ENCODE measurements at places on chromosomes 11 and 22.

DNA sequence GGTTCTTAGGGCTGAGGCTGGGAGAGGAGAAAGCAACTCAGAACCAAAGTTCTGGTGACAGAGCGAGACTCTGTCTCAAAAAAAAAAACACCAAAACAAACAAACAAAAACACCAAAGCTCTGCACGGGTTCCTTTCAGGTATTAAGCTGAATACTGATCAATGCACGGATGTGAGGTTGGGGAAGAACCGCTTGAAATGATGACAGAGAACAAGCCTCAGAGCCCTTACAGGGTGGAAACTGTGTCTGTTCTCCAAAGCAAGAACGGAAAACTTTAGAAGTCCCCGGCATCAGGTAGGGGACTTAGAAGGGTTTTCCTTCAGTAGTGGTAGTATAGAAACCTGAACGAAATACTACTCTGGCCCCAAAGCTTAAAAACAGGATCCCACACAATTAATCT lies 260.0 kb downstream of the TBC1D22A start:
- no peak for DNase-seq

- no peak for DNase-seq
Observed at GRCh38 chr11:26806219-26806618, 84.4 kb upstream of the SLC5A12 start.

- DNase-seq: no peak
Observed at GRCh38 chr11:126782810-126783209, 217.8 kb downstream of the KIRREL3 start.

GRCh38 chr11:110433393-110434333 lies 3.9 kb downstream of the FDX1 start:
- no peak for DNase-seq

GRCh38 chr11:57888386-57888785 lies 126.8 kb downstream of the CTNND1 start:
- DNase-seq: no peak

DNA sequence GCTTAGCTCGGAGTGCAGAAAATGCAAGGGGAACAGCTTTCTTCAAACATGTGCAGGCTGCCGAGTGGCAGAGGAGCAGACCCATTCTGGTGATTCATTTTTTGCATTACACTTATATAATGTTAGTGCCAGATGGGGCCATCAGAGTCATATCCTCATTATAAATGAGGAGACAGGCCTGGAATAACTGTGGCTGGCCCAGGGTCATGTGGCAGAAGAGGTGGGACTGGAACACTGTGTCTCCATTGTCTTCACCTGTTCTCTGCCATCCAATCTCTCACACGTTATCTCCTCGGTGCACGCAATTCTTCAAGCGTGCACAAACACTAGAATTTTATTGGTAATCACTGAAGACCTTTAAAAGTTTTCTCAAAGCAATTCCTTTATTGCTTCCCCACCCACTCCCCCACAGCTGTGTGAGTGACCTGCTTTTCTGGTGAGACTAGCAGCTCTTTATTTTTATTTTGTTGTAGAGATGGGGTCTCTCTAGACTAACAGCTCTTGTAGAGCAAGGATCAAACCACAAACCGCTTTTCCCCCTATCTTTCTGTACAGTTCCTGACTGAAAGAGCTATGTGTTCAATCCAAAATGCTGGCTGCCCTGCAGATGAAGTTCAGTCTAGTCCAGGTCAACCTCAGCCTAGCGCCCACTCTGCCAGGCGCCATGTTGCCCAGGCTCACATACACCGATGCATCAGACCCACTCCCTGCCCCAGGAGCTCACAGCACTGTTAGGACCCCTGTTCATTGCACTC lies 75.3 kb downstream of the ST3GAL4 start:
- no peak for DNase-seq

- DNase-seq: no peak
Observed at GRCh38 chr11:38402063-38402462, 1804.0 kb upstream of the RAG2 start.

DNA sequence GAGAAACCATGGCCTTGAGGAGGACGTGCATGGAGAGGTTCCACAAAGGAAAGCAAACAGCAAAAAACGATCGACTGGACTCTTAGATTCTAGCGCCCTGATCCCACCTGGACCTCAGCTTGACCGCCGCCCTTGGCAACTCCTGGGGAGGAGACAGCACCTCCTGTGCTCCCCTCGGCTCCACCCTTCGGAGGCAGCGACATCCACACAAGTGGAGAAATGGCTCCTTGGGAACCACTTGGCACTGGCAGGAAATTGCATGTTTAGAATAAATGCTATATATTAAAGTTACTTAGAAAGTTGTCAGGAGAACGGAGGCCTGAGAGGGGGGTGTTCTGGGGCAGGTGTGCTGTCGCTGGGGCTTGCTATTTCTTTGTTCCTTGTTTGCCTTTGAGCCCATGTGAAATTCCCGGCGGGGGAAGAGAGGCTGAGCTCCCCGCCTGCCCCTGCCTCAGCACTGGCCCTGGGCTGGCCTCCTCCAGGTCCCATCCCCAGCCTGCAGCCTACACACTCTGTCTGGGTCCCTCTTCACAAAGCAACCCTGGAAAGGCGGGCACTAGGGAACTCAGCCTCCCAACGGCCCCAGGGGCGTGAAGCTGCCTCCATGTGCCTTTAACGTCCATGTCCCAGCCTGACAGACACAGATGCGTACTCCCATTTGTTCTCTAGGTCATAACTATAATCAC lies 395.3 kb downstream of the BRD1 start:
- DNase-seq: peak; percentile 68

DNA sequence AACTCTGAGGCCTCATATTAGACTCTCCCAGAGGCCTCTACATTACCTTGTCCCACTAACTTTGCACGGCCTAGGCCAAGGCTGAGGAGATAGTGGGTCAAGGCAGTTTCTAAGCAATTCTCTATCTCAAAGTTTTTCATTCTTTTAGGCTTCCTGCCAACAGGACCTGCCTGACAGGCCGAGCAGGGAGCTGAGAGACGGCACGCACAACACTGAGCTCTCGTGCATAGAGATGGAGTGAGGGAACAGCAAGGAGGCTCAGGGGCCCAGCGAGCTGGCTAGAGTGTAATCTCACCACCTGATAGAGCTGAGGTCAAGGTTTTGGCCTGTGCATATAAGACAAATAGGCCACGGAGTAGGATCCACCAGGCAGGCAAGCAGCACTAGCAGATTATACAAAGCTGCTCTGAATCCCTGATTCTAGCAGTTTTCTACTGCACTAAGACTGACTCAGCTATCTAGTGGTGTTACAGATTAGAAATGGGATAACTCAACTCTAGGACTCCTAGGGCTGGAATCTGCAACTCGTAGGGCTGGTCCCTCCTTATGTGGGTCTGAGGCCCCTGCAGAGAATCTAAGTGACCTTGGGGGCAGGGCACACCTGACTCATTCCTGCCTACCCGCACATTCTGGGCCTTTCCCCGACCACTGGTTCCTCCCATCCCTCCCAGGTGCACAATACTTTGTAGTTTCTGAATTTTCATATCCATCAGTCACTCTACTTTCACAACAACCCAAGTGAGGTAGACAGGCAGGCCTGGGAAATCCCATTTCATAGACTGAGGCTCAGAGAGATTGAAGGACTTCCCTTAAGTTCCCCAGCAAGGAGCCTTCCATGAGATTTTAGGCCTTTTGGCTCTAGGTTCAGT lies 1.7 kb downstream of the CYB5R2 start:
- DNase-seq: no peak

- no peak for DNase-seq
Observed at GRCh38 chr11:25225078-25225477, 728.2 kb downstream of the LUZP2 start.

DNA sequence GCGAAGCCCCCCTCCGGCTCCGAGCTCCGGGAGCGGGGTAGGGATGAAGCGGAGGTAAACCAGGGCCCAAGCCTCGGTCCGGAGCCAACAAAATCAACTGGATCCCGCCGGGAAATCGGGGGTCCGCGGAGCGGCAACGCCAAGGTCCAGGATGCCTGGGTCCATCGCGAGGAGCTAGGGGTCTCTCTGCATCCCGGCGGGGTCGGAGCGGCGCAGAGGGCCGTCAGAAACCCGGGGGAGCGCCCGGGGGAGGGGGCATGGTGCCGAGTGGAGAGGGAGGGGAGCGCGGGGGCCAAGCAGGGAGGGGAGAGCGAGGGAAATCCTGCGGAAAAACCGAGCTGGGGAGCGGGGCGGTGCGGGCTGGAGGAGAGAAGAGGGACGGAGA lies 51.8 kb downstream of the SLC22A12 start:
- DNase-seq: no peak

DNA sequence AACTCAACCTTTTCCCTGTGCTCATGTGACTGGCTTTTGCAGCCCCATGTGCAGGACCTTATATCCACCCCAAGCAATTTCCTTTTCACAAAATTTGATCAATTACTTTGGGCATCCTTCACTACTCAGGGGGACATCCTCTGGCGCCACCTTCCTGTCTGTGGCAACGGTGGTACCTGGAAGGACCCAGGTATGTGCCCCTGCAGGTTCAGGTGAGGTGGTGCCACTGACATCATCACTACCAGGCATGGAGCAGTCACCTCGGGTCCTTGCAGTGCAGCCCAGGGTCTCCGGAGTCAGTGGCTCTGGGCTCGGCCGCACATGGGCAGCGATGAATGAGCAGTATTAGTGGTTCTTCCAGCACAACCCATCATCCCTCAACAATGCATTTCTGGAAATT lies 37.7 kb upstream of the B3GAT1 start:
- DNase-seq: no peak

DNA sequence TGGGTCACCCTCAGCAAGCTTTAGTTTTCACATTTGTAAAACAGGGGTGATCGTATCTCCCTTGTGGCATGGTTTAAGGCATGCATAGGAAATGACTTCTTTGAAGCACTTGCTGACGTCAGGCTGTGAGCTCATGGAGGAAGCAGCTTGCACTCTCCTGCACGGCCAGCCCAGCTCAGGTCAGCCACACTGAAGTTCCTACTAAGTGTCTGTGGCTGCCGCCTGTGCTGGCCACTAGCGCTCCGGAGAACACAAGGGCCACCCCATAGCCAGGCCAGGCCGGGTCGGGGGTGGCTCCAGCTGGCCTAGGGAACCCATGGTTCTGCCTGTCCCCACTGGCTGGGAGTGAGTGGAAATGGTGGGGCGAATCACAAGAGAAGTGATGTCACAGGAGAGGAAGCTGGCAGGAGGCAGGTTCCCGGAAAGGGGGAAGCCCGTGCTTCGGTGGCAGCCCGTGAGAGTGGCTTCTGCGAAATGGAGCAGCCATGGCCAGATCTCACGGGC lies 28.2 kb downstream of the KCTD17 start:
- no peak for DNase-seq

GRCh38 chr11:9594267-9595046 lies 21.0 kb downstream of the WEE1 start:
- peak; percentile 45 for DNase-seq

DNA sequence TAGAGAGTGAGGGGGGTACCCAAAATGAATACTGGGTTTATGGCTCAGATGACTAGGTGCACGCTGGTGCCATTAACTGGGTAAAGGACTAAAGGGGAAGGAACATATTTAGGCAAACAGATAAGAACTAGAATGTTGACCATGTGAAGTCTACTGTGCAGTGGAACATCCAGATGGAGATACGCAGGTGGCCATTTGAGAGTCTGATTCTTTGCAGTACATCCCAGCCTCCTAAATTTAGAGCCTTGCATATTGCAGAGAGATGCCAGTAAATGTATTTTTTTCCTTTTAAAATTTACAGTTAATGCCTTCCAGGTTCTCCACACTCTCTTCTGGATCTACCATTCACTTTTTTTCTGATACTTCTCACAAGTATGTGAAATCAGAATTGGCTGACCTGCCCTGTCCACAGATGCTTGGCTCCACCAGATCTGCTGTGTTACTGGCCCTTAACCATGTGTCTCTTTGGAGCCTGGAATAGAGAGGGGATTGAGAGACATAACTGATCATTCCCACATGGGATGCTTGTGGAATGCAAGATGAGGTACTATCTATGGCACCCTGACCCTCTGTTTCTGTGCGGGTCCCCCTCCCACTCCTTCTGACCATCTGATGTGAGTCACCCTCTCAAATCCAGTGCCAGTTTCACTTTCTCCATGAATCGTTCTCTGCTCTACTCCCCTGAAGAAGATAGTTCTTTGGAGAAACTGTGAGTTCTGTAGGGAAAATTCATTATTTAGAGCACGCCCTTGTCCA lies 77.0 kb upstream of the NCAM1 start:
- DNase-seq: no peak

- no peak for DNase-seq
Observed at GRCh38 chr22:22452211-22452610, 56.3 kb downstream of the ZNF280B start.

DNA sequence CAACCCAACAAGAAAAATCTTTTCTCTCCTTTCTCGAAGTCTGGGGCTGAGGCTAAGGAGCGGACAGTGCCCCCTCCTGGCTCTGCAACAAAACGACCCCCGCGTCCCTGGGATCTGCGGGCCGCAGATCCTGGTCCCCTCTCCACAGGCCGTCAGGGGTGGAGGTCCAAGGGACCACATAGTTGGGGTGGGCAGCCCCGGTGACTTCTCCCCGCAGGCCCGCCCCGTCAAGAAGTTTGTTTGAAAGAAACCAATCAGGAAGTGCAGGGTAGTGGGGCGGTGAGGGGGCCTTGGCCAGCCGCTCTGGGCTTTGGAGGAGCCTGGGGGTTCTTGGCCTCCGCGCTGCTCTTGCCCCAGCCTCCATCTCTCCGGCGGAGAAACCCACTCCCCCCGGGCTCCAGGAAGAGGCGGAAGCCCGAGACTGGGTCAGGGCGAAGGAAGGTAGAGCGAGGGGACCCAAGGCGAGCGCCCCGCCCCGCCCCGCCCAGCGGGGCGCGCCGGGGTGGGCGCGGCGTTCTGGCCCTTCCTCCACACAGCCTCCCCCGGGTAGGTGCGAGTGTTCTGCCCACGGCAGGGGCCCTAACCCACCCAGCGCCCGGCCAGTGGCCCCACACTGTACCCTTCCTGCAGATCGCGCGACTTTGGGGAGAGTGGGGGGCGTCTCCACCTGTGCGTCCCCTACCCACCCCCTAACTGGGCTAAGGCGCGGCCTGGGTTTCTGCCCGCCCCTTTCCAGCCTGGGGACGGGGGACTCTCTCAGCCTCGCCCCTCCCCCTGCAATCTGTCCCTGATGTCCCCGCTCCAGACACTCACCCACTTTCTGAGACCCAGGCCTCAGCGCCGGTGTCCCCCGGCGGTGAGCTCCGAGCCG lies 1.3 kb downstream of the TP53I11 start:
- peak; percentile 67 for DNase-seq

- DNase-seq: no peak
Observed at GRCh38 chr22:38503021-38503420, 3.1 kb downstream of the DDX17 start.

- DNase-seq: no peak
Observed at GRCh38 chr11:66369073-66369894, 2.3 kb downstream of the SLC29A2 start.

All from NCI-H146 (cell line).